ENCODE measurements at places on chromosomes 7 and 10.

GRCh38 chr10:6228010-6228511, 25.3 kb downstream of the PFKFB3 start:
- no peak for DNase-seq

DNA sequence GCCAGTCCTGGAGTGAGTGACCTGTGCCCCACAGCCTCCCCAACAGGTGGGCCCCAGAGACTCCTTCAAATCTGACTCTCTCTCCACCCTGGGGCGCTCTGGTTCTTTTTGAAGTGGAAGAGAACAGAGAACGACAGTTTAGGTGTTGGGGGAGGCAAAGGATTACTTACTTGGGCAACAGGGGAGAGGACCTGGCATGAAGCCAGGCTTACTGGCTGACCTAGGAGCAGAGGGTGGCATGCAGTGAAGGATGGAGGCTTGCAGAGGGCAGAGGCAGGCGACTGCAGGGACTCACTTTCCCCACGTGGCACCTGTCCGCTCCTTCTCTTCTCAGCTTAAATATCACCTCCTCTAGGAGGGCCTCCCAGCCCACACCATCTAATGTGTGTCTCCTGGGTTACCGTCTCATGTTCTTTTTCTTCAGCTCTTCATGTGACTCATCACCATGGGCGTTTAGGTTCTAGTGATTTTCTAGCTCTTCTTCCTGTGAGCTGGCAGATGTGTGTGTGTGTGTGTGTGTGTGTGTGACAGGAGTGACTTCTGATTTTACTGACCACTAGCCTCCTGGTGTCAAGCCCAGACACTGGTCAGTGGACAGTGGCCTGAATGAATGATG, 15.5 kb downstream of the LZTS2 start:
- DNase-seq = no peak

DNA sequence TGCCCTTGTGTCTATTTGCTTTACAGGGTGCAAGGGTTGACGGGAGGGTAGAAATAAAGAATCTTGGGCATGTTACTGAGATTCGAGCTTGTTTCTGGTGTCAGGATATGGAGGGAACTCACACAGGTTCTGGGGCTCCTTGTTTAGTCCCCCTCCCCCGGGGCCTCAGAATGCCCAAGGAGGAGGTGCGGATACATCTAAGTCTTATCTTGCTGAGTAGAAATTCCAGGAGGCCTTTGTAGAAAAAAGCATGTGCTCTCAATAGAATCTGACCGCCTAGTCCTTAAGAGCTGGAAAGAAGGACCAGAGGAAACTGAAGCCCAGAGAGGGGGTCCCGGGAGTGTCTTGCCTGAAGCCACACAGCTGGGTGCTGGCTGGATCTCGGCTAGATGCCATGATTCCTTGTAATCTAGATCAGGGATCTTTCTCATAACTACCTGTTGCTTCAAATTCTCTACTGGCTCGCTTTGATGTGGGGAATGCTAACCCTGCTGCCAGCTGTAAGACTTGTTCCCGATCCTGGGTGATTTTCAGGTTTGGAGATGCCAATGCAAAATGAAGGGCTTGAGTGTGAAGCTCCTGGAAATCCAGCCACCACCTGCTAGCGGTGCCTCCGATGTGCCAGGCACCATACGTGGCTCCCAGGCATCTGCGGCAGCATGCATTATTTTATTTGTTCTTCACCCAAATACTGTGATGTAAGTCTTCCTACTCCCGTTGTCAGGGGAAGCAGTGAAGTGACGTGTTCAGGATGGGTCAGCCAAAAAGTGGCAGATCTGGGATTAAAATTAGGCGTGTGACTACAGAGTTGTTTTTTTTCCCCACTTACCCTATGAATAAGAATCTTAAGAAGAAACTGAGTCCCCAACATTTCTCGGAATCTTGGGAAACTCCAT, 226.0 kb downstream of the TCF7L2 start:
- DNase-seq = no peak

GRCh38 chr10:114470956-114471905, 66.9 kb upstream of the AFAP1L2 start:
- peak; percentile 67 for DNase-seq

GRCh38 chr7:70380421-70381015, 751.4 kb upstream of the GALNT17 start:
- DNase-seq = no peak

DNA sequence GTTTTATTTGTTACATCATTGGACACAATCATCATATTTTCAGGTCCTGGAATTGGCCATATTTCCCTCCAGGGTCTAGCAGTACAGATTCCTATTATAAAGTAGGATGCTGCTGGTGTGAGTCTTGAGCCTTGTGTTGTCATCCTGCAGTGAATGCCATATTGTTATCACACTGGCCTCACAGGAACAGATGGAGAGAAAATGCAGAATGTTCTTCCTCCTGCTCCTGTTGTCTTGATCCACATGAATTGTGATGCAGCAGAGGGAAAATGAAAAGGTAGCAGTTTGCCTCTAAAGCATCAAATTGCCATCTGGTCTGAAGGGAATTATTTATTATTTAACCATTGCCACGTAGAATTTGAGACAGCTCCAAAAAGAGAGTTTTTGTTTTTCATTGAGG, 248.6 kb downstream of the GPAM start:
- DNase-seq = no peak

DNA sequence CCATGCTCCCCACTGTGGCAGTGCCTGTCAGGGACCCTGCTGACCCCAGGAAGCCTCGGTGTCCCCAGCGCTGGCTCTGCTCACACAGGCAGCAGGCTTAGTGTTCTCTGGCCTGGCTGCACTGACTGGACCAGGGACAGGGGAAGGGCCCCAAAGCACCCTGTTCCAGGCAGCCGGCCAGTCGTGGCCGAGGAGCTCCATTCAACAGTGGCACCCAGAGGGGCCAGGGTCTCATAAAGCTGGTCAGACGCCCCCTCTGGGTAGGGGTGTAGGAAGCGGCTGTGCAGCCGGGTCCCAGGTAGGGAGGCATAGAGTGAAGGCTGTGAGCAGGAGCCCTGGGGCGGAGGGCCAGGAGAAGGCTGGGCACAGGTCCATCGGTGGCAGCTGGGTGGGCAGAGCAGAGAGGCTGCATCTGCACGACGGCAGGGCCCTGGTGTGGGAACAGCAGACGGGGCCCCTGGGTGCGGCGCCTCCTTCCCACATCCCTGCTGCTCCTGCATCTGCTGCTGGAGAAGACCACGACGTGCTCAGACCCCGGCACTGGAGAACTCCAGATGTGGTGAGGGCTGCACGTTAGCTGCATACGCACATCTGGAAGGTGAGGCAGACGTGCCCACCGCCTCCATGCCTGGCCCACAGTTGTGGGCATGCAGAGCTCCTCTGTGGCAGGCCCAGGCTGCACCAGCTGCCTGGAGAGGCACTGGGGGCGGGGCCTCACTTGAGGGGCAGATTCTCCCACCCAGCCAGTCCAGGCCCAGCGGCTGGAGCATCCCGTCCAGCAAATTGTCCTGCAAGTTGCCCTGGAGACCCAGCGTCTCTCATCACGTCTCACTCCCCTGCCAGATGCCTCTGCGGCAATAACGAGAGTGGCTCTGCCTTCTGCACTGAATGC, 25.1 kb downstream of the MNX1 start:
- no peak for DNase-seq

DNA sequence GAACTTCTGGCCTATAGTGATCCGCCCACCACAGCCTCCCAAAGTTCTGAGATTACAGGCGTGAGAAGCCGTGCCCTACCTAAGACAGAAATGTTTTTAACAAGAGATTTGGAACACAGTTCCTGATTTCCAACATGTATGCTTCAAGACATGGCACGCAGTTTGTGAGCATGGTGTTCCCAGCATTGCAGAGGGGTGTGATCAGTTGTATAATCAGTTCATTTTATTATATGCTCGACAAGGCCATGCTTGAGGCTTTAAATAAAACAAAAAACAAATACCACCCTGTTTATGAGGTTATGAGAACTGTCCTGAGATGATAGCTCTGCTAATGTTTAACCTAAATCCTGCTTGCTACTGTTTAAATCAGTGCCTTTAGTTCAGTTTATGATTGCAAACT, 60.2 kb downstream of the TASOR2 start:
- DNase-seq = no peak

Data from WERI-Rb-1 (cell line).